ENCODE measurements at places on chromosomes 11 and 22.

DNA sequence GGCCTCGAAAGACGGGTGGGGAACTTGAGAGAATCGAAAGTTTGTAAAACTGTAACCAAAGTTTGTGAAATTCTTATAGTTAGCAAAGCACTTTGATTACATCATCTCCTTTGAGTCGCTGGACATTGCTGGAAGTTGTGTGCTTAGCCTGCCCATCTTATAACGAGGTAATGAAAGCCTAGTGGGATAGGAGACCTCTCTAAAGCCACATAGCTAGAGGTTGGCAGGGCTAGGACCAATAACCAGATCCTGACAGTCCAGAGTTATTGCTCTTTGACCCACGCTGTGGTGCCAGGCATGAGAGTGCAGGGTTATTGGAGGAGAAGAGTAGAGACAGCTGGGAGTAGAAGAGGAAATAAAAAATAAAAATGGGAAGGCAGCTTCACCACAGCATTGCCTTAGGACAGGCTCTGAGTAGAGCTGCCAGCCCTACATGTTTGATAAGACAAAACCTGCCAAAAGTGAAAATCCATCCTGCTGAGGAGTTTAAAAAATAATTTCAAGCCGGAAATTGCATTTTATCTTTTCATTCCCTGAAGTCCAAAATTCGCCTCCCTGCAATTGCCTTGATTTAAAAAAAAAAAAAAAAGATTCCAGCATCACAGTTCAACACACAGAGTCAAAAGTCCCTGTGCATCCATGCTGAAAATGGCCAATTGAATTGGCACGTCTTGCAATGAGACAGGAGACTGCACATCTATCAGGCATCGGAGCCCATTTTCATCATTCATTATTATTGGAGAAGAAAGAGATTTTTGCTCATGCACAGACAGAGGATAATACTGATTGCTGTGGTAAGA lies 225.5 kb upstream of the POU2AF2 start:
- DNase-seq, result no peak

DNA sequence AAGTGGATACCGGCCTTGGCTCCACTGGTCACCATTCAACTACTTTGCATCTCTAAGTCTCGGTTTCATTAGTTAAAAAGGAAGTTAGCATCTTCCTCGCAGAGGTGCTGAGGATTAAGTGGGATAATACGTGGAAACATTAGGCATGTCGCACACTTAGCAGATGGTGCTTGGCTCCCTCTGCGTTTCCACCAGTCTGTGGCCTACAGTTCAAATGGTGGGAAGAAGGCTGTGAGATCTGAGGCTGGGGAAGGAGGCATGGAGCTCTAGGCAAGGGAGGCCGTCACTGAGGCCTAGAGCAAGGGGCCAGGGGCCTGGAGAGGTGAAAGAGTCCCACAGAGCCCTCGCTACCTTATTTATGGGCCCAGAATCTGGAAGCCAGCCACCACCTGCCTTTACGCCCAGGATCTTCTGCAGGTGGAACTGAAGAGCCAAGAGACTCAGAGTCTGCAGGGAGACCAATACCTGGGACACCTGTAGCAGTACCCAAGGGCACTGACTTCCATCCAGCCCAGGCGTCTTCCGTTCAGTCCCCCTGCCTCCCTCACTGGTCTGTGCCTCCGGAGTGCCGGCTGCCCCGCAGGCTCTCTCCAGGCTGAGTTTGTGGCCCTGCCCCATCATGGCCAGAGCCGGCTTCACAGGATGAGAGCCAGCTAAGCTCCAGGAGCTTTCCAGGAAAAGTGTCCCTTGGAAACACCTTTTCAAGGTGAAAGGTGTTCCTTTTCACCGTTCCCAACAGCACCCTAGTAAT lies 66.1 kb upstream of the A4GALT start:
- DNase-seq, result no peak

- no peak for DNase-seq
Observed at GRCh38 chr11:133992121-133992520, 35.4 kb upstream of the IGSF9B start.

DNA sequence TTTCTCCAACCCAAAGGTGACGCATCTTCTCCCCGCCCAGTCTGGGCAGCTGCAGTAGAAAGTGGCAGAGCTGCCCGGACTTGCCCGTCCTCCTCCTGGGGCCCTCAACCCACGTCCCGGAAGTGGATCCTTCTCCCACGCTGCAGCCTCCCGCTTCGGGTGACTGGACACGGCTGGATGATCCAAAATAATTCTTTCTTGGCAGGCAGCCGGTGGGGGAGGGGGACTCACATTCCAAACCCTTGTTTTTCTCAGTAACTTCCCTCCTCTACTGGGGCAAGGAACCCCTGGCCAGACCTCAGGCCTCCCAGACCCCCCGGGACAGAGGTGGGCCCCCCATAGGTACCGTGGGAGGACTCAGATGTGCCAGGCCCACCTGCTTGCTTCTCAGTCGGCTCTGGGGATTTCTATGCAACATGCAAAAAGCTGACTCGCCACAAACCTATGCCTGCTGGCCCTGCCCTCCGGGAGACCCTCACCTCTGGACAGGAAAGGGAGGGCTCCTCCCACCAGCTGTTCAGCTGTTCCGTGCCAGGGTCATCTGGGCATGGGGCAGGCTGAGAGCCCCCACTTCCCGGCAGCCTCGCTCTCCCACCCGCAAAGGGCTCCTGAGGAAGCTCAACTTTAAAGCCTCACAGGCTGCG lies 1.4 kb downstream of the PLXNB2 start:
- no peak for DNase-seq

GRCh38 chr11:382081-382629 lies 11.9 kb upstream of the PKP3 start:
- no peak for DNase-seq

DNA sequence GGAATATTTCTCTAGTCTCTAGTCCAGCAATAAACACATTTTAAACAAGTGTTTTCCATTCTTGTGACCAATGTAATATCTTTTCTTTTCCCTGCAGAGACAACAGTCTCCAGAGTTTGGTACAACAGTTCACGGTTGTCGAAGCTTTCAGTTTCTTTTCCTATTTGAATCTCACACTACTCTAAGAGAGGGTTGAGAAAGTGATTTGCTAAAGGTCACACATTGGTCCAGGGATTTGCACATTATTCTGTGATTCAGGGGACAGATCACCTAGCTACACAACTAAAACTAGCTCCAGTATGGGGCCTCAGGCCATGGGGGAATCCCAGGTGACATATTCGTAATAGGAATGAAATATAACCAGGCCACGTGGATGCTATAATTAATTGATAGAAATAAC lies 132.5 kb downstream of the HIPK3 start:
- no peak for DNase-seq

GRCh38 chr22:35526333-35526979 lies 14.2 kb upstream of the RASD2 start:
- DNase-seq, result no peak

- no peak for DNase-seq
Observed at GRCh38 chr11:5238486-5238885, 4.2 kb upstream of the HBD start.

GRCh38 chr11:126348806-126349582 lies 6.5 kb upstream of the ST3GAL4 start:
- DNase-seq, result no peak

Data from Kasumi-1 (cell line).